ENCODE measurements at places on chromosomes 13 and 19. TPM values are rescaled to one million over a fixed set of nuclear protein-coding genes. Genes with fewer than 3 reads are reported as not detected.

Gene ZNF317
- polyA plus RNA-seq = 37.9 TPM

Gene UBE2S
- polyA plus RNA-seq = 38.3 TPM

Gene VSTM1
- polyA plus RNA-seq = 0.27 TPM

Gene GPX4
- 276 TPM for polyA plus RNA-seq

Gene CTXN1
- 41.7 TPM for polyA plus RNA-seq

Gene TUBGCP3
- 41.9 TPM for polyA plus RNA-seq

Gene ENOX1
- polyA plus RNA-seq = 9.6 TPM

Gene KCNN4
- polyA plus RNA-seq = 2.0 TPM

Gene SUPT5H
- polyA plus RNA-seq = 107 TPM

Gene HSH2D
- 0.99 TPM for polyA plus RNA-seq

Gene KLK15
- not detected for polyA plus RNA-seq

Gene POU4F1
- 0.09 TPM for polyA plus RNA-seq

- DNase-seq = no peak
Observed at GRCh38 chr13:109868578-109869311, 82.4 kb upstream of the IRS2 start.

- no peak for DNase-seq
Observed at GRCh38 chr13:40232311-40233040, 434.0 kb downstream of the FOXO1 start.

GRCh38 chr13:28220166-28220565 is 81.8 kb downstream of the PAN3 start:
- DNase-seq = no peak

DNA sequence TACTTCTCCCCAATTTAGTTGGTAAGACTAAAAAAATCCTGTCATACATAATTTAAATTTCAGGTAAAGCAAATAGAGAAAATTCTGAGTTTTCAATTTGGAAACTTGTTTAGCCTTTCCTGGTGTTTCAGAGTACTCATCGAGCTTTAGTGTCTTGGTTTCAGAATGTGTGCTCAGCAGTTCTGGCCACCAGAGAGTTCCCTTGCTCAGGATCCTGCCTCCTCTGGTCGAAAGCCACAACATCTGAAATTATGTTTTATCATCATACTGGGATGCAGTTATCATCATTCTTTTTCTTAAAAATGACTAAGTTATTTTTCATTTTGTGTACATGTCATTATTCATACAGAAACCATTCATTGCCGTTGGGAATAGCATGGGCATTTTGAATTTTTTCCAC is 263.2 kb upstream of the SPRY2 start:
- DNase-seq = no peak

GRCh38 chr19:7832781-7833180 is 2.8 kb downstream of the EVI5L start:
- no peak for DNase-seq

DNA sequence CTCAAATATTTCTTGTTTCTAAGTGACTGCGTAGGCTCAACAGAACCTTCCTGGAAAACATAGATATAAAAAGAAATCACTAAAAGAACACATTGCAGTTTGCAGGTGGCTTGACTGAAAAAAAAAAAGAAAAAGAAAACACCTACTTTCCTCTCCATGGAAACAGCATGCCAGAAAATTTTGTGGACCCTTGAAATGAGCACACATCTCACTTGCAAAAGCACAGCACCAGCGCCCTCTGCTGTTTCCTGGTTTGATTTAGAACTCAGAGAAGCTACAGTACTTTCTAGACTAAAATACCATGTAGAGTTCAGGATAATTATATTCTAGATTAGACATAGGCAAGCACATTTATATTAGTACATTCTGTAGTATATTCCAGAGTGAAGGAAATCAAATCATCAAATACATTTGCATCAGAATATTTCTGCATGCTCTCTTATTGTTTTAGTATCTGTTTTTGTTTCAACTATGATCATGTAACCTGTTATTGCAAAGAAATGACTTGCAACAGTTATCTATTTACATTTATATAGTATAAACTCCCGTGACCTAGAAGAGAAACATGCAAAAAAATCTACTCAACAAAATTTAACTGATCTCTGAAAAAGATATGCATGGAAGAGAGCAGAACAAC is 22.3 kb upstream of the XPO4 start:
- DNase-seq = peak; percentile 68

DNA sequence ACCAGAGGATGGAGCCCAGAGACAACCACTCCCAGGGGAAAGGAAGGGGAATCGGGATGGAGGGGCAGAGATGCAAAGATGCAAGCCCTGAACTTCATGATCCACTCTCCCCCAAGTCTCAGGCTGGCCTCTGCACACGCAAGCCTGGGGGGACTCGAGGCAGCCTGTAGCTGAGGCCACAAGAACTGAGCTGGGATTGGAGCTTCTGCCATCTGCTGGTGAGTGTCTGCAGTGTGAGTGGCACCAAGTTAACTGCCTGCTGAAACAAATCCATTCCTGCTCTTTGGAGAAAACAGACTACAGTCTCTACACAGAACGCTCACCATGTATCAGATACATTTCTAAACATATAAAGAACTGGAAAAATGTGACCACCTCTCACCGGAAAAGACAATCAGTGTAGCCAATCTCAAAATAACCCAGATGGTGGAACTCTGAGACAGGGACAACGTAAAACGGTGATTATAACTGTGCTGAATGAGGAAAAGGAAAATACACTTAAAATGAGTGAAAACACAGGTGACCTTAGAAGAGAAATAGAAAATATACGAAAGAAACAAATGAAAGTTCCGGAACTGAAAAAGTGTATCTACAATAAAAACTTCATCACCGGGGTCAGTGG is 62.1 kb downstream of the KLF2 start:
- no peak for DNase-seq

- DNase-seq = no peak
Observed at GRCh38 chr13:108742701-108743451, 113.5 kb downstream of the MYO16 start.

- DNase-seq = no peak
Observed at GRCh38 chr13:30409886-30410704, 12.2 kb upstream of the UBE2L5 start.

GRCh38 chr19:34355201-34355600 is 9.8 kb upstream of the GPI start:
- DNase-seq = no peak

DNA sequence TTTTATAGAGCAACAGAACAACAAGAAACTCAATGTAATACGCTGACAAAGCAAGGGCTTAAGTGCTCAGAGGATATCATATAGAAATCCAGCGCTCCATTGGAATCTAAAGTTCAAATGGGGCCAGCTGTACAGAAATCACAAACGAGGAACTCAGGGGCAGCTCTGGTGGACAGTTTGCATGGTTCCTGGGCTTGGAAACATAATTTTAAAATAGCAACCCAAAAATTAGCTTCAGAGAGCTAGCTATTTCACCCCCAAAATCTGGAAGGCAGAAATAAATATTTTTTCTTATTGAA is 19.2 kb upstream of the LATS2 start:
- DNase-seq = no peak
